Epithelial cell of alveolus of lung (primary cell): ENCODE measurements at places on chromosomes 6 and 20. TPM values are rescaled to one million over a fixed set of nuclear protein-coding genes. Genes with fewer than 3 reads are reported as not detected.

The PSORS1C1 gene
- under 0.01 and 0.16 TPM in 2 replicates for total RNA-seq

The E2F1 gene
- total RNA-seq = 3.9 and 13.4 TPM in 2 replicates

The IP6K3 gene
- 1.2 and 6.6 TPM in 2 replicates for total RNA-seq

The LY6G6D gene
- total RNA-seq = not detected in 2 replicates

The ELOVL4 gene
- 7.1 and 9.0 TPM in 2 replicates for total RNA-seq

The TRPC4AP gene
- total RNA-seq = 57.4 and 78.5 TPM in 2 replicates

The SIRPB1 gene
- total RNA-seq = 0.78 TPM in 1 of 2 replicates, not detected in the other

The TBCC gene
- 44.1 and 45.3 TPM in 2 replicates for total RNA-seq

The DBNDD2 gene
- total RNA-seq = 2.6 and 5.6 TPM in 2 replicates

The SLC17A9 gene
- total RNA-seq = 3.0 and 17.1 TPM in 2 replicates

The SPATA25 gene
- total RNA-seq = 0.72 and 1.2 TPM in 2 replicates

The PSORS1C2 gene
- total RNA-seq = not detected in 2 replicates

The MUC21 gene
- total RNA-seq = not detected in 2 replicates

The MAS1 gene
- not detected in 2 replicates for total RNA-seq

The MYMX gene
- total RNA-seq = 2.0 TPM in 1 of 2 replicates, not detected in the other

The EPPIN gene
- total RNA-seq = not detected in 2 replicates

The TCF15 gene
- total RNA-seq = not detected in 2 replicates

The ECT2L gene
- total RNA-seq = not detected in 2 replicates

The ADGB gene
- total RNA-seq = not detected in 2 replicates

The SLC35F1 gene
- under 0.01 TPM in 1 of 2 replicates, not detected in the other for total RNA-seq

The SRMS gene
- not detected in 2 replicates for total RNA-seq

The CMTR1 gene
- total RNA-seq = 19.7 and 20.1 TPM in 2 replicates

The PPP1R3D gene
- 4.1 and 5.8 TPM in 2 replicates for total RNA-seq

The HSPA1B gene
- 56.9 and 72.9 TPM in 2 replicates for total RNA-seq

The RAET1L gene
- total RNA-seq = not detected in 2 replicates

The LAMA5 gene
- 36.6 and 74.3 TPM in 2 replicates for total RNA-seq

The ADGRB3 gene
- 0.26 and 0.48 TPM in 2 replicates for total RNA-seq

The TUBB gene
- total RNA-seq = 514 and 1,241 TPM in 2 replicates

The HTR1E gene
- not detected in 2 replicates for total RNA-seq

The TRIM15 gene
- total RNA-seq = not detected in 2 replicates

The GHRH gene
- not detected in 2 replicates for total RNA-seq

The SMPDL3A gene
- 9.2 and 42.0 TPM in 2 replicates for total RNA-seq
